Sigmoid colon (tissue), 7 donors: ENCODE measurements at places on chromosomes 1 and 21. TPM values are rescaled to one million over a fixed set of nuclear protein-coding genes. Genes with fewer than 3 reads are reported as not detected.

DNA sequence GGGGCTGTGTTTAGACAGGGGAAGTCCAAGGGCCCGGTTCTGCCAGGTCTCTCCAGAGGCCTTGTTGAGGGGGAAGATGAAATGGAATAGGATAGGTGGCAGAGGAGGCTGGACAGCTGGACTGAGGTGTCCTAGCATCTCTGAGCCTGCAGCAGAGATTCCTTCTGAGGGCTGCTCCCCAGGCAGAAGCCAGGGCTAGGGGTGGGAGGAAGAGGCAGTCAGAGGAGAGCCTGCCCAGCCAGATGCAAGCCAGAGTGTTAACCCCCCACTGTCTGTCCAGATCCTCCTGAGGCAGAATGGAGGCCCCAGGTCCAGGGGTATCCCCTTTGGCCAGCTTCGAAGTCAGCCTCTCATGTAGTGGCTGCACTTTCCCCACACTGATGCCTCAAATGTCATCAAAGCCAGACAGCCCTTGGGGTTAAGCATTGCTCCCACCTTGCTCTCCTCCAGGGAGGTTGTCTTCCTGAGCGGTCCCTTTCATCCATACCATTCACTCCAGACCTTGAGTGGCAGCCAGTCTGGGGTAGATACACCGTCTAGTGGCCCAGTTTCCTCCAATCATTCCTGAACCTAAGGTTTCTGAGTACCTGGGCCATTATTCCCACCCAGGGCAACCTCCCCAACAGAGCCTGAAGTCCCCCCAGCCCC, 1.7 kb downstream of the CSF1 start:
- DNase-seq, result no peak

- DNase-seq, result no peak
Observed at GRCh38 chr1:244598611-244599010, 54.3 kb upstream of the DESI2 start.

DNA sequence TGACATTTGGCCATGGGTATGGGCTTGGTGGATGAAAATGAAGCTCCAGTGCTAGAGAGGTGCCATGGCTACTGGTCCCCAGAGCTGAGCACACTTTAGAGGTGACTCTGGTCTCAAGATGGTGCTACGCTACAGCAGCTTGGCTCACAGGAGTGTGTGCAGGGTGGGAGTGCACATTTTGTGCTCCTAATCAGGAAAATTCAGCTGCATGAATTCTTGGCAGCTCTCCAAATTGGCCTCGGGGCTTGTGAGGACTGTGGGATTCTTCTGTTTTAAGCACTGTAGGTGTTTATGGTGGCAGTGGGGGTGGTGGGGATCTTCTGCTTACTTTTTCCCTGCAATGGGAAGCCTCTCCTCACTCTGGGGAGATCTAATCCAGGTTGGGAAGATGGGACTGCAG, 17.3 kb upstream of the TIPRL start:
- DNase-seq, result no peak

ABCA4 gene
- total RNA-seq, result 1.1 TPM

DNA sequence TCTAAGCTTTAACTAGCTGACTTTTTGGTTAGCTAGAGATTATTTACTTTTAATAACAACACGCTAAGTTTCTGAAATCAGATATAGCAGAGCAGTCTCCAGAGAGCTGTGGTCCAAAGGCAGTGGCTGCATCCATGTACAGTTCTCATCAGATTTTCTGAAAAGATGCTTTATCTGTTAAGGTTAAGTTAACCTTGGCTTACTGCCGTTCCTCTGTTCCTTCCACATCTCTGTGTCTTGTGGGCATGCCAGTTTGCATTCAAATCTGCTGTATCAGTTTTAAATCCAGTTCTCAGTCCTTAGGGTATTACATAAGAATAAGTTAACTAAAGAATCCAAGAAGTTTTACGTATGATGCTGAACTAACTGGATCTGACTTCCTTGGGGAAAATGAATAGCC, 46.8 kb downstream of the SPATA46 start:
- DNase-seq, result no peak

GRCh38 chr1:89945852-89946476, 48.9 kb upstream of the ZNF326 start:
- no peak for DNase-seq

GRCh38 chr1:117630423-117630998, 24.7 kb downstream of the TENT5C start:
- no peak for DNase-seq

GPR3 gene
- not detected for total RNA-seq

DNA sequence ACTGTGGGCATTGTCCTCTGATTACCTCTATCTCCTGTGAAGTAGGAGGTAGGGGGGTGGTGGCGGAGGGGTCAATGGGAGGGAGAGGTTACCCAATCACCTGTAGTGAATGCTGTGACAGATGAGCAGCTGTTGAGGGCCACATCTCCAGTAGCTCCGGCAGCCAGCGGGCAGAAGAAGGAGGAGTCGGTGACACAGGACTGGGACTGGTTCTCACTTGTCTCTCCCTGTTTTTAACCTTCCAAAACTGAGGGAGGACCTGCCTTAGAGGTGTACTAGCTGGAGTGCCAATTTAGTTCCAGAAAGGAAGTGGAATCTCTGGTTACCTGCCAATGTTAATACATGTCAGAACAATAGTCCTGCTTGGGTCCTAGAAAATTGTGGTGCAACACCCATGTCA, 56.2 kb upstream of the ENAH start:
- no peak for DNase-seq

SMCP gene
- not detected for total RNA-seq

GRCh38 chr1:119116725-119117124, 23.7 kb downstream of the WARS2 start:
- no peak for DNase-seq

KRTAP11-1 gene
- not detected for total RNA-seq

- no peak for DNase-seq
Observed at GRCh38 chr1:198156111-198156744, 570 bp upstream of the NEK7 start.

OR14K1 gene
- total RNA-seq, result 0.99 TPM

- DNase-seq, result no peak
Observed at GRCh38 chr1:231839999-231840398, 213.4 kb downstream of the DISC1 start.

DNA sequence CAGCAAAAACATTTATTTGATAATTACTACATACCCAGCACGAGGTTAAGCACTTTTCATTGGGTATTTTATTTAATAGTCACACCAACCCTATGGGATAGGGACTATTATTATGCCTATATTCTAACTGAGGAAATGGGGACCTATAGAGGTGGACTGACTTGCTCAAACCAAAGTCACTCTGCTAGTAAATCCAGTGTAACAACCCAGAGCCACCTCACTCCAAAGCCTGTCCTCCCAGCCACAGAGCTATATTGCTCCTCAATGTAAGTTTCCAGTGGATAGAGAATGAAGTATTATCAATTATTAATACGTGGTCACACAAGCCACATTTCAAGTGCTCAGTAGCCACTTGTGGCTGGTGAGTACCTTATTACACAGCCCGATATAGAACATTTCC, 97.5 kb downstream of the RGS2 start:
- DNase-seq, result no peak

SELL gene
- 0.55 TPM for total RNA-seq

SPRR1B gene
- total RNA-seq, result not detected

DISP1 gene
- 17.1 TPM for total RNA-seq

DNA sequence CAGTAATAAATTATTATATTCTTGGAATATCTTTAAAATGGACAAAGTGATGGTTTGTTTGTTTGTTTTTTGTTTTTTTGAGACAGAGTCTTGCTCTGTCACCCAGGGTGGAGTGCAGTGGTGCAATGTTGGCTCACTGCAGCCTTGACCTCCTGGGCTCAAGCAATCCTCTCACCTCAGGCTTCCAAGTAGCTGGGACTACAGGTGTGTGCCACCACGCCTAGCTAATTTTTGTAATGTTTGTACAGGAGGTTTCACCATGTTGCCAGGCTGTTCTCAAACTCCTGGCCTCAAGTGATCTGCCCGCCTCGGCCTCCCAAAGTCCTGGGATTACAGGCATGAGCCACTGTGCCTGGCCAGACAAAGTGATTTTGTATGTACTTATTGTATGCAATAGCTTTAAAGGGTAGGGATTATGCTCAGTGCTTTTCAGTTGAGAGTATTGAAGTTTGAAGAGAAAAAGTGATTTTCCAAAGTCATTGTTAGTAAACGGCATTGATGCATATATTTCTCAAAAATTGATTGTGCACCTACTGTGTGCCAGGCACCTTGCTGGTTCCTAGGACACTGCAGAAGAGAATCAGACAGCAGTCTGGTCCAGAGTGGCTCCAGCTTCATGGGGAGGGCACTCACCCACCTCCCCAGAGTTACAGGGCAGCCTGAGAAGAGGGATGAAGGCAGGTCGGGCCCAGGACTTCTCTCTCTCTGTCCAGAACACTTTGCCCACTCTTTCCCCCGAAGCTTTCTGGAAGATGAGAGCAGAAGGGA, 34.2 kb upstream of the TTC22 start:
- DNase-seq, result no peak

GRCh38 chr1:38932571-38932970, 9.1 kb downstream of the RHBDL2 start:
- DNase-seq, result no peak

PIGR gene
- 0.16 TPM for total RNA-seq

GRCh38 chr21:40335704-40336103, 468.5 kb downstream of the PCP4 start:
- DNase-seq, result no peak

DNA sequence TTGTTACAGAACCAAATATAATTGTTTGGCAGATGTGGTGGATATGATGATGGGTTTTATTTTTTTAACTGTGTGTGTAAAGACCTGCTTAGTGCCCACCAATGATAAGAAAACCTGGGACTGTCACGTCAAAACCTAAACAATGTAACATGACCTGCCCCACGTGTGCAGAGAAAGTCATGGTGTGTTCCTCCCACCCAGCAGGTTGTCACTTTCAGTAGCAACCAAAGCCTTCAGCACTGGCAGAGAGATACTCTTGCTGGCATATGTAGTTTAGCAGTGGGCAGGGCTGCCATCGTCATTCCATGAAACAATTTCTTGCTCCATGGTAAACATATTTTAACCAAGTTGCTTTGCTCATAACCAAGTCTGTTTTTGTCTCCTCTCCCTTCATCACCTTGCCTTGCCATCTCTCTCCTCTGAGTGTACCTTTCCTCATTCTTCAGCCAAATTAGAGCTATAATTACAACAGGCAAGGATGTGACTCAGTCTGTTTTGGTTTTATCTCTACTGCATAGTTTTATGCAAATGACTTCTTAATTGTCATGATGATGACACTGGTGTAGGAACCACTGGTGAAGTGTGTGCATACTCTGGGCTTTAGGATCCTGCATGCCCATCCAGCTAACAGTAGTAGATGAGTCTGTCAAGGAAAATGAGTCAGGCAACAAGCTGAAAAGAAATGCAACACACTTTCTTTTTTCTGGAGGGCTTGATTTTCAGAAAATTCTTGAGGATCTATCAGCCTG, 150.3 kb downstream of the EDEM3 start:
- no peak for DNase-seq

REN gene
- not detected for total RNA-seq

OR2L13 gene
- total RNA-seq, result not detected

GRCh38 chr1:20032425-20032824, 37.6 kb upstream of the PLA2G5 start:
- no peak for DNase-seq

MFAP2 gene
- 15.8 TPM for total RNA-seq

DNA sequence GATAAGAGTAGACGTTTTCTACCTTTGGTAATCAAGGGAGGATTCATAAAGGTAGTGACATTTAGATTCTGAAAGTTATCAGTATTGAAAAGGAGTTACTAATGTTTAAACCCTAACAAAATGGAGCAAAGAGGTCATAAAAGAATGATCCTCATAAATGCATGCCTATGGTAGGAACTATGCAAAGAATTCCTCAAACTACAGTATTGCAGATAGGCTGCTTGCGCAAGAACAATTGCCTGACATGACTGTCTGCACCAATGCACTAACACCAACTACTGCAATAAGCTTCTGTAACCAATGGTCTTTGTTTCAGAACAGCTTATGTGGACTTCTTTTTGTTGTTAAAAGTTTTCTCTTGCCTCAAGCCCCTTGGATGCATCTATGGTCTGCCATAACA, 597.3 kb upstream of the ADGRL4 start:
- DNase-seq, result no peak

- no peak for DNase-seq
Observed at GRCh38 chr1:55060133-55060999, 21.0 kb downstream of the PCSK9 start.

DNA sequence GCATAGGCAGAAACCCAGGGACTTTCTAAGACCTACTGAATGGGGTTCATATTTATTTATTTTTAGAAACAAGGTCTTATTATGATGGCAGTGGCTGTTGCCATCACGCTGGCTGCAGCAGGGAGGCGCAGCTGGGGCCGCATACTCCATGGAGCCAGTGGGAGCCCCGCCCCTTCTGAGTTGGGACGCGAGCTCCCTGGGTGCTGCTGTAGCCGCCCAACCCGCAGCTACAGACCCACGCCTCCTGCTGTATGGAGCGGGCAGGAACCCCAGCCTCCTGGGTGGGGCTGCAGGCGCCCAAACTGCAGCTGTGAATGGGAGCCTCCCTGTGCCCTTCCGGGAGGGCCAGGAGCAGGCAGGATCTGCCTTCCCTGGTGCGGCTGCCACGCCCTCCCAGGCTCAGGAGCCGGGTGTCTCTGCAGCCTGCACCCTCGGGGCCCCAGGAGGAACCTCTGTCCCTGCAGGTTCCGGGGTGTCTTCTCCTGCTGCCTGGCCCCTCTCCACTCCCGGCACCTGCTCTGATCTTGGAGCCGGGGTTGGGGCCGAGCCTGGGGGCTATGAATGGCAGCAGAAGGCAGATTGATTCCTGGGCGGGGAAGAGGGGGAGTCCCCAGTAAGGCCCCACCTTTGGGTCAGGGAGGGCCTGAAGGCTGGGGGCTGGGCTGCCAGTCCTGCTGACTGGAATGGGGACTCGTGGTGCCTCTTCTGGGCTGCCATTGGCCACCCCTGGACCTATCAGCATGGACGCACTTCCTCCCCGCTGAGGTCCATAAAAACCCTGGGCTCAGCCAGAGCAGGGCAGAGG, 66.5 kb upstream of the LRRN2 start:
- DNase-seq, result no peak

- no peak for DNase-seq
Observed at GRCh38 chr1:162178432-162178831, 108.9 kb downstream of the NOS1AP start.

DNA sequence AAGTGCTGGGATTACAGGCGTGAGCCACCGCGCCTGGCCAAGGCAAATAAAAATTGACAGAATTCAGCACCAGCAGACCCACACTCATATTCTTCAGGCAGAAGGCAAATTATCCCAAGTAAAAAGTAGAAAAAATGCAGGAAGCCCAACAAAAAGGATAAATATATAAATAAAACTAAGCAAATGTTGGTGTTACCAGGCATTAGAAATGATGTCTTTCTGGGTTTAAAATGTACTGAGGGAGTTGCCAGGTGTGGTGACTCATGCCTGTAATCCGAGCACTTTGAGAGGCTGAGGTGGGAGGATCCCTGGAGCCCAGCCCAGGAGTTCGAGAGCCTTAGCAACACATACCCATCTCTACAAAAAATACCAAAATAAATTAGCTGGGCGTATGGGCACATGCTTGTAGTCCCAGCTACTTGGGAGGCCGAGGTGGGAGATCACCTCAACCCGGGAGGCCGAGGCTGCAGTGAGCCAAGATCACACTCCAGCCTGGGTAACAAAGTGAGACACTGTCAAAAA, 6.3 kb downstream of the INTS11 start:
- DNase-seq, result peak; percentile 97
